ENCODE measurements at places on chromosomes 4 and X.

- no peak overlapping the region for H3K27ac ChIP-seq
- H3K36me3 ChIP-seq, result peaks cover 8% of the 10 kb centered on the region
- DNase-seq, result no peak
- no peaks in the 10 kb centered on the region for H3K27me3 ChIP-seq
Measured at GRCh38 chrX:47458528-47458927, 24.5 kb downstream of the ZNF41 start.

GRCh38 chrX:110046971-110047370, 44.1 kb downstream of the TMEM164 start:
- peaks cover 9% of the 10 kb centered on the region for H3K4me1 ChIP-seq
- no peaks in the 10 kb centered on the region for H3K27me3 ChIP-seq
- H3K36me3 ChIP-seq, result no peaks in the 10 kb centered on the region
- no peak overlapping the region for H3K27ac ChIP-seq
- no peak for DNase-seq
- no peak overlapping the region for H3K4me3 ChIP-seq

GRCh38 chr4:15652841-15653240, 2.3 kb downstream of the FBXL5 start:
- H3K27me3 ChIP-seq, result no peaks in the 10 kb centered on the region
- H3K36me3 ChIP-seq, result no peaks in the 10 kb centered on the region
- peaks cover 72% of the 10 kb centered on the region for H3K4me1 ChIP-seq
- H3K27ac ChIP-seq, result peak overlapping the region; percentile 97
- H3K4me3 ChIP-seq, result peak overlapping the region; percentile 96

DNA sequence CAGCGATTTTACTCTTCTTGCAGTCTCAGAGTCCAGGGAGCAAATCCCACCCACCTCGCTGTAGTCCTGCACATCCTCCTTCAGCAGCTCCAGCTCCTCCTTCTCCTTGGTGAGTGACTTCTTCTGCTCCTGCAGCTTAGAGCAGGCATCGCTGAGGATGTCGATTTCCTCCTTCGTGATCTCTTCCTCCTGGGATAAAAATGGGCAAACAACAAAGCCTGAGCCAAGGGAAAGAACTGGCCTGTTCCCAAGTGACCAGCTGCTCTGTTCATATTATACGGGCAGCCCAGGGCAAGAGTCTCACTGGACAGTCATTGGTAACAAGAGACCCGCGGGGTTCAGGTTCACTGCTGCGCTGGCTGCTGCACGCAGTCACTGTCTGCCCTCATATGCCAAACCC, 26.2 kb downstream of the FGFR3 start:
- no peaks in the 10 kb centered on the region for H3K27me3 ChIP-seq
- H3K4me3 ChIP-seq, result no peak overlapping the region
- no peak for DNase-seq
- H3K4me1 ChIP-seq, result no peaks in the 10 kb centered on the region
- H3K27ac ChIP-seq, result no peak overlapping the region
- peaks cover 50% of the 10 kb centered on the region for H3K36me3 ChIP-seq

DNA sequence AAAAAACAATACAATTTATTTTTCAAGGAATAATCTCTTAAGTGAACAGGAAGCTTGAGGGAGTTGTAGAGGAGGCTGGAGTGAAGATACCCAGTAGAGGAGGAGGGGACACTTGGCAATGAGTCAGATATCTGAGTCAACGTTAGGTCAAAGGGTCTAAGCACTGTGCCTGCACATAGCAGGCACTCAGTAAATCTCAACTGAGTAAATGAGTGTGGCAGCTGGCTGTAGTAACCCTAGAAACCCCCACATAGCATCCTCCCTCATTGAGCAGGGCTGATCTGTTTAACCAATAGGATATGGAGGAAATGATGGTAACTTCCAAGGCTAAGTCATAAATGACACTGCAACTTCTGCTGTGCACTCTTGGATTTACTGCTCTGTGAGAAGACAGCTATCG, 186.0 kb upstream of the FAM241A start:
- no peaks in the 10 kb centered on the region for H3K4me1 ChIP-seq
- no peaks in the 10 kb centered on the region for H3K36me3 ChIP-seq
- H3K27me3 ChIP-seq, result no peaks in the 10 kb centered on the region
- H3K4me3 ChIP-seq, result no peak overlapping the region

DNA sequence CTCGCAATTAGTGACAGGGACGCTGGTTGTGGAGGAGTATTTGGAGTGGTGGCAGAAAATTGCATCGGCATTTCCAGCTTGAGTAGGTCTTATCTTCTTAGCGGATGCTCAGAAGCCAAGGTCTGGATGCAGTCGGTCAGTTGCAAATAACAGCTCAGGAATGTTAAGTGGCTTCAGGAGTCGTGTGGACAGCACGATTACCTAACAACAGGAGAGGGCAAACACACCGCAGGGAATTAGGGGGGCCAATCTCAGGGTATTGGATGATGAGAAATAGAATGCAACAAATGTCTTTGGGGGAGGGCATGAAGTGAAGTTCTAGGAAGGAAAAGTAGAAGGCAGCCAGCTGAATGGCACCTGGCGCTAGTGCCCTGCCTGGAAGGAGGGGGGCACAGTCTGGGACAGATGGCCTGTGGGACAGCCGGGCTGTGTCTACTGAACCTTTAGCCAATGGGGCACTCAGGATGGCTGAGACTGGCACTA, 11.8 kb downstream of the RASL11B start:
- no peaks in the 10 kb centered on the region for H3K27me3 ChIP-seq
- H3K4me1 ChIP-seq, result no peaks in the 10 kb centered on the region

GRCh38 chr4:109303140-109303496, 660 bp upstream of the COL25A1 start:
- H3K27ac ChIP-seq, result peak overlapping the region; percentile 5
- H3K36me3 ChIP-seq, result no peaks in the 10 kb centered on the region

- no peak overlapping the region for H3K4me3 ChIP-seq
- H3K4me1 ChIP-seq, result no peaks in the 10 kb centered on the region
- H3K27me3 ChIP-seq, result no peaks in the 10 kb centered on the region
Measured at GRCh38 chr4:56320293-56320692, 67.0 kb downstream of the AASDH start.

DNA sequence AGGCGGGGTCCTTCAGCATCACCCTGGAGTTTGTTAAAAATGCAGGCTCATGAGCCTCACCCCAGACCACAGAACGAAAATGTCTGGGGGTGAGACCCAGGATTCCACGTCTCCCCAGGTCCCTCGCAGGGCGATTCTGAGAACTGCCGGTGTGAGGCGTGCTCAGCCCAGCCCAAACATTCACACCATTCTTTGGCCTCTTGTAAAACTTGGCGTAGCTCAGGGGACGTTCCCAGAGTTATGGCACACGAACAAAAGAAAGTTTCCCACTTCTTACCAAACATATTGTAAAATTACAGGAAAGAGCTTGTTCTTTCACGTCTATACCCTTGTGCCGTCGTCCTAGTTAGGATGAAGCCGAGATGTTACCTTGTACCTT, 12.9 kb downstream of the CD99 start:
- DNase-seq, result no peak
- H3K4me3 ChIP-seq, result no peak overlapping the region
- H3K27ac ChIP-seq, result peak overlapping the region; percentile 77
- H3K36me3 ChIP-seq, result peaks cover 8% of the 10 kb centered on the region

- H3K36me3 ChIP-seq, result no peaks in the 10 kb centered on the region
- no peaks in the 10 kb centered on the region for H3K27me3 ChIP-seq
- H3K27ac ChIP-seq, result no peak overlapping the region
- H3K4me3 ChIP-seq, result no peak overlapping the region
Measured at GRCh38 chr4:132218406-132218805, 930.7 kb upstream of the PCDH10 start.

DNA sequence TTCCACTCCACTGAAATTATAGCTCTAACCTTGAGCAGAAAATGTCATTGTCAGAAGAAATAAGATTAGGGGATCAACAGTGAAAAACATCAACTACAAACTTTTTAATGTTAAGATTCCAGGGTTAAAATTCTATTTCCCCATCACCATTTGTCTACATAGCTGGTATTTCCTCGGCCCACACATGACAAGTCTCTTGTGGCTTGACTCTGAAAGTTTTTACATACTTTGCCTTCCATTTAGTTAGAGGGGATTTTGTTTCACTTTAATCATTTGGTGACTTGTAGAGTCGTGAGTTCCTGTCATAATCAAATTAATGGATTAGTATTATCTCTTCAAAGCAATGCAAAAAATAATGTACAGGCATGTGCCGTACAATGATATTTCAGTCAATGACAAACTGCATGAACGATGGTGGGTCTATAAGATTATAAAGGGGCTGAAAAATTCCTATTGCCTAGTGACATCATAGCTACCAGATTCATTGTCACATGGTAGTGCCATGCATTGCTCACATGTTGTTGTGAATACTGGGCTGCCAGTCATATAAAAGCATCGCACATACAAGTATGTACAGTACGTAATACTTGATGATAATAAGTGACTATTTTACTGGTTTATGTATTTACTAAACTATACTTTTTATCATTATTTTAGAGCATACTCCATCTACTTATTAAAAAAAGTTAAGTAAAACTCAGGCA, 72.0 kb downstream of the ING2 start:
- peaks cover 5% of the 10 kb centered on the region for H3K36me3 ChIP-seq
- no peak overlapping the region for H3K27ac ChIP-seq

DNA sequence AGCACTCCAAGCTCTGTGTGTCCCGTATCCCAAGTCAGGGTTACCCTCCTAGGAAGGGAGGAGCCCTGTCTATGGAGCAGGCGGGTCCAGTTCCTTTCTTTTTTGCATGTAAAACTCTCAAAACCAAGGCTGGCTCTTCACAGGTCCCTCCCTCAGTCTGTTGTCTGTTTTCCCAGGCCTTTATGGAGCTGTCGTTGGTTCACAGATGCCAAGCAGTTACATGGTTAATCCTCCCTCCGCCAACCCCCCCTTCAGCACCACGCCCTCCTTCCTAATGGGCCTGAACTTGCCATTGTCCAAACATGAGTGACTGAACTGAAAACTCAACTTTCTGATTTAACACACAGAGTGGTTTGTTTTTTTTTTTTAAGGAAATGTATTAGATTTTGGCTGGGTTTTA, 148.3 kb downstream of the STOX2 start:
- H3K36me3 ChIP-seq, result no peaks in the 10 kb centered on the region
- H3K27ac ChIP-seq, result no peak overlapping the region
- no peak for DNase-seq

DNA sequence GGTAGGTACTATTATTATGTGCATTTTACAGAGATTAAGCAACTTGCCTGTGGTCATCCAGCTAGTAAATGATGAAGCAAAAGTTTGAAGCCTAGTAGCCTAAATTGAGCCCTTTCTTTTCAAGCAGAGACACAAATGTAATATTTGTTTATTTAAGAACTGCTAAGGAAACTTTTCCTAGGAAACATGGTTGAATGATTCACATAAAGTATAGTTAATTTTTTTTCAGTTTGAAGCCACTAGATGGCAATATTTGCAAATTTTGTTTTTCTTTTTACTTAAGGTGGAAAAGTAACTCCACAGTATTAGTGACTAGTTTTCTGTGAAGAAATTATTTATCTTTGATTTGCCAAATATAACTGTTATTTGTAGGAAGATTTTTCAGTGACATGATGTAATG, 52.8 kb upstream of the ANKRD17 start:
- no peak overlapping the region for H3K27ac ChIP-seq
- no peak overlapping the region for H3K4me3 ChIP-seq
- H3K27me3 ChIP-seq, result no peaks in the 10 kb centered on the region
- DNase-seq, result no peak
- H3K36me3 ChIP-seq, result no peaks in the 10 kb centered on the region

DNA sequence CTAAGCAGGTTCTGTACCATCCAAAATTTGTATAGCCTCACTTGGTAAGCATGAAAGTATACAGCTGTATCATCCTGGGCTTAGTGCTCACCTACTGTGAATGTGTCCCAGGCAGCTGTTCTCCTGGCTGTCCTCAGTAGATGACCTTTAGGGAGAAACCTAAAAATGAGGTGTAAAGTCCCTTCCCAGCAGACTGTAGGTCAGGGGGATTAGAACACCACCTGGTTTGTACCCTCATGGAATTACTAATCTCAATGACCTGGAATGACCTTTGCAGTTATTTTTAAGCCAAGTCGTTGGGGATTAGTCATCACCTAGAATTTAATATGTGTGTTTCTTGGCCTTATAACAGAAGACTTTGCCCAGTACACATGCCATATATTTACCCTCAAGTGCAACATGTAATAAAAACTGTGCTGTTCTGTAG, 39.1 kb upstream of the MBTPS2 start:
- no peak for DNase-seq
- no peaks in the 10 kb centered on the region for H3K27me3 ChIP-seq
- H3K4me1 ChIP-seq, result peaks cover 26% of the 10 kb centered on the region
- H3K36me3 ChIP-seq, result no peaks in the 10 kb centered on the region

DNA sequence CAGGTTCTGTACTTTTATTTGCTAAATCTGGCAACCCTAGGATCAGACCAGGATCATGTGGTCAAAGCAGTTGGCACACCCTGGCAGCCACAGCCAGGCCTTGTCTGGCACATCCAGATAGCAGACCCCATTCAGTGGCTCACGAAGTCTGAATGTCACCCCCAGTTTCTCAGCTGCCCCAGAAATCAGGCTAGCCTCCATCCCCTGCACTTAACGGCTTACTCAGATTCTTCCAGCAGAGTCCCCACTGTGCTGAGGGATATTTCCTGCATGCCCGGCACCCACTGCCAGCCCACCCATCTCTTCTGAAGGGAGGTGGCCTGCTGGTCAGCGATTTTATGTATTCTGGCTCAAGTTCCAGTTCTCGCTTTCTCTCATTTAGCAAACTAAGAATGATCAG, 4.7 kb upstream of the AWAT2 start:
- peak; percentile 36 for DNase-seq
- no peaks in the 10 kb centered on the region for H3K36me3 ChIP-seq
- no peaks in the 10 kb centered on the region for H3K27me3 ChIP-seq
- no peaks in the 10 kb centered on the region for H3K4me1 ChIP-seq
- no peak overlapping the region for H3K27ac ChIP-seq
- H3K4me3 ChIP-seq, result no peak overlapping the region
